ENCODE measurements at places on chromosomes 3 and 15.

DNA sequence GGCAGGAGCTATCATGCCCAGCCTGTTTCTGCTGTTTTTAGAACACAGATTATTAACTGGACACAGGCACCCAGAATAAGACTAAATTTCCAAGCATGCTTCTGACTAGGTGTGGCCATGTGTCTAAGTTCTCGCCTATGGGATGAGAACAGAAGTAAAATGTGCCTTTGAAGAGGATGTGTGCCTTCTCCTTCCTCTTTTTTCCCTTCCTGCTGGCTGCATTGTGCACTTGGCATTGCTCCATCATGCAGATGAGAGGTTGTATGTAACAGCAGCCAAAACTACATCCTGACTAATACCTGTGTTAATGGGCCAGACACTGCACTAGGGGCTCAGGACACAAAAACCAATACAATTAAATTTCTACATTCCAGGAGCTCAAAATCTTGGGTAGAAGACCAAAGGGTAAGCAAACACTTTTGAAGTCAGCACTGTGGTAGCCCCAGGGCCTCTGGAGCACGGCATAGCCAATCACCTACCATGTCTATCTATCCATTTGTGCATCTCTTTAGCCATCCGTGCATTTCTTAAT, 40.9 kb upstream of the RNU6-1 start:
- no peak for DNase-seq

DNA sequence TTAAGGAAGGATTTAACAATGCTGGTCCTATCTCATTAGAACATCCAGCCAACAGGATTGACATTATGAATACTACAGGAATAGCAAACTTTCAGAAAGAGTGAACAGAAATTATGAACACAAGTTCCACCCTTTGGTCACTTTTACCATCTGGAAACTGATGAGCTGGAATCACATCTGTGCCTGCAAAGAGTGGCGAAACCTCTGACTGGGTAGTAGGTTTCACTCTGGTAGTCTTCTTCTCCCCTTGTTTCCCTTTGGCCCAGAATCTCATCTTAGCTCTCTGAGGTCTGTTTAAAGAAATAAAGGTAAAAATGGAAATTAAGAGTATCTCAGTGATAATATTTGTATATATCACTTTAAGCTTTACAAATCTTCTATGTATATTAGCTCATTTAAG, 73.1 kb downstream of the NR2E3 start:
- DNase-seq: no peak

- no peak for DNase-seq
Measured at GRCh38 chr3:186467969-186468368, 76.2 kb downstream of the CRYGS start.

DNA sequence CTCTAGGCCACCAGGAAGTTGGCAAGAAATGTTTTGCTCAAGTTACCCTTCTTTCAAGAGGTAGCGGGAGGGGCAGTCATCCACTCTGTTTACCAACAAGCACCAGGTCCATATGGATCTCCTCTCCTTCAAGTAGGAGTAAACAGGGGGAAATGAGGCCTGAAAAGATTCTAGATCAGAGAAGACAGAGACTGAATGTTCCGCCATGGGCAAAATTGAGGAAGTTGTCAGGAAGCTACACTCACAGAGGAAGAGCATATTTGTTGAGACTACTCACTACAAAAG, 81.6 kb downstream of the KLF15 start:
- DNase-seq: no peak

- no peak for DNase-seq
Measured at GRCh38 chr3:48707157-48707556, 9.9 kb downstream of the IP6K2 start.

DNA sequence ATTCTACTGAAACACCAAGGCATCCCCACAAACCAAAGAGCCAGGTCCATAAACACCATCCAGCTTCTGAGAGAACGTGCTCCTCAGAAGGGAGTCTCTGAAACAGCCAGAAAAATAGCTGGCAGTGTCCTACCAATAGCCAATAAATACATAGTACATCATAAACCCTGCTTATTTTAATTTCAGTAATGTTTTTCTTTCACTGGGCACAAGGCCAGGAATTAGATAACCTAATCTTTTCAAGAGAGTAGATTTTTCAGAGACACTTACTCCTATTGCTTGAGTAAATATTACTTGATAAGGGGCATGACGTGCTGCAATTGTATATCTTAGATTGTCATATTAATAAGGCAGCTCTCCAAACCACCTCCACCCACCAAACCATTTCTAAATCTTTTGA, 22.7 kb downstream of the GADL1 start:
- DNase-seq: no peak

DNA sequence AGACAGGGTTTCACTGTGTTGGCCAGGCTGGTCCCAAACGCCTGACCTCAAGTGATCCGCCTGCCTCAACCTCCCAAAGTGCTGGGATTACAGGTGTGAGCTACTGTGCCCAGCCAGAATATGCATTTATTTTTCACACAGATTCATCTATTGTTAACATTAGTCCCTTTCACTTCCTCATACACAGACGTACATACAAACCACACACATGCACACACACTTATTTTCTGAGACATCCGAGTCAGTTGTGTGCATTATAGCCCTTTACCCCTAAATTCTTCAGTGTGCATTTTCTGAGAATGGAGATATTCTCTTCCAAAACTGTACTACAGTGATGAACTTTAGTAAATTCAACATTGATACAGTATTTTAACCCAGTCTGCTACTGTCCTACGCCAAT, 15.0 kb upstream of the MEX3B start:
- DNase-seq: no peak

- no peak for DNase-seq
Measured at GRCh38 chr3:18481946-18482548, 56.9 kb upstream of the SATB1 start.

DNA sequence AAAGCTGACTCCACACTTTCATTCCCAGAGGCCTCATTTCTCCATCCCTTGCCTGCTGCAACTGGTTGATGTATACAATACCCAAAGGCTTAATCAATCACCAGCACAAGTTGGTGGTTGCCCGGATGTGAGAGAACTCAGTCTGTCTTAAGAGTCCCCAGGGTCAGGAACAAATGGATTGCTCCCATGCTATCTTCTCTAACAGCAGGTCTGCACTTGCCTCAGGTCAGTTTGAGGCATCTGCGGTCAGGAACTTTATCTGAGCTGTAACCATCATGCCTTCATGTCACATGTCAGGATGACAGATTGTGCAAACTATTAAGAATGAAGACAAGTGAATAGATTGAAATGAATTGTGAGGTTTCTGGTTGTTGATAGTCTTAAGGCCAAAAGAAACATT, 56.1 kb downstream of the BFSP2 start:
- no peak for DNase-seq

Measured in stimulated activated CD8-positive, alpha-beta memory T cell treated with anti-CD3 and anti-CD28 coated beads, Interleukin-7, amount 100 ng/mL, for 1 hour (primary cell).